Subcutaneous preadipocyte (primary cell): ENCODE measurements at places on chromosomes 13 and 19. TPM values are rescaled to one million over a fixed set of nuclear protein-coding genes. Genes with fewer than 3 reads are reported as not detected.

OR10H1 gene
- not detected in 2 replicates for total RNA-seq

TPTE2 gene
- not detected in 2 replicates for total RNA-seq

CAPN12 gene
- total RNA-seq: not detected in 2 replicates

VSIG10L gene
- total RNA-seq: 0.73 and 0.98 TPM in 2 replicates

ERICH4 gene
- total RNA-seq: not detected in 2 replicates

ADGRE3 gene
- total RNA-seq: under 0.01 TPM in 1 of 2 replicates, not detected in the other

TIMM29 gene
- total RNA-seq: 21.7 and 28.3 TPM in 2 replicates

ELSPBP1 gene
- total RNA-seq: not detected in 2 replicates

EFNB2 gene
- under 0.01 and 4.1 TPM in 2 replicates for total RNA-seq

IFNL1 gene
- total RNA-seq: not detected in 2 replicates

CGB5 gene
- total RNA-seq: not detected in 2 replicates

ZNF577 gene
- 3.7 and 4.0 TPM in 2 replicates for total RNA-seq

LIM2 gene
- not detected in 2 replicates for total RNA-seq

UBE2L5 gene
- total RNA-seq: not detected in 2 replicates

LSR gene
- total RNA-seq: 0.73 and 0.98 TPM in 2 replicates

WDR87 gene
- not detected in 2 replicates for total RNA-seq

TJP3 gene
- not detected in 2 replicates for total RNA-seq

MADCAM1 gene
- total RNA-seq: under 0.01 and 0.37 TPM in 2 replicates

IL27RA gene
- 0.73 and 1.6 TPM in 2 replicates for total RNA-seq

ADGRE2 gene
- 1.1 and 3.7 TPM in 2 replicates for total RNA-seq

CYP2B6 gene
- not detected in 2 replicates for total RNA-seq

F2RL3 gene
- not detected in 2 replicates for total RNA-seq

ZNF835 gene
- 0.20 and 1.8 TPM in 2 replicates for total RNA-seq

IRGC gene
- total RNA-seq: not detected in 2 replicates

YJU2 gene
- total RNA-seq: 16.2 and 17.6 TPM in 2 replicates

GFY gene
- not detected in 2 replicates for total RNA-seq

KLK4 gene
- not detected in 2 replicates for total RNA-seq

BEST2 gene
- not detected in 2 replicates for total RNA-seq

XPO4 gene
- 18.7 and 30.1 TPM in 2 replicates for total RNA-seq

CASP14 gene
- not detected in 2 replicates for total RNA-seq

PEAK3 gene
- total RNA-seq: not detected in 2 replicates

LILRA1 gene
- total RNA-seq: not detected in 2 replicates

POMP gene
- 64.5 and 78.3 TPM in 2 replicates for total RNA-seq

METTL21C gene
- not detected in 2 replicates for total RNA-seq

DCT gene
- 0.37 TPM in 1 of 2 replicates, not detected in the other for total RNA-seq

C19orf67 gene
- not detected in 2 replicates for total RNA-seq

TMEM143 gene
- total RNA-seq: 5.1 and 5.7 TPM in 2 replicates
